H4 (cell line): ENCODE measurements at places on chromosomes 3 and 15. TPM values are rescaled to one million over a fixed set of nuclear protein-coding genes. Genes with fewer than 3 reads are reported as not detected.

DNA sequence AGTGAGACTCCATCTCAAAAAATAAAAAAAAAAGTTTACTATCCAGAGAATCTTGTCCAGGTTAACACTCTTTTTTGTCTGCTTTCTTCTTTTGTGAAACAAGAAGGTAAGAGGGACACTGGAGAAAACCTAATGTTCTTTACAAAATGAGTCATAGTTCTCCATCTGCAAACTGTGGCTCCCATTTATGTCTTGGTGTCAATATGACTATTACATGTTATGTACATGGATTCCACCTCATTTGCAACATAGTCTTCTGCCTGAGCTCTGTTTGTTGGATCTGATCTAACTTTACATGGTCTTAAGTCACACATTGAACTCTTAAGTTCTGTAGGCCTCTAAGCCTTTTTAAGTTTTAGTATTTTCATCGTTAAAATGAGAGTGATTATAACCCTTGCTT, 421.2 kb upstream of the TPRG1 start:
- no peak for DNase-seq

- no peak for DNase-seq
These were observed 24.0 kb downstream of the PSTPIP1 start for GRCh38 chr15:77018796-77019505.

CD276 gene
- 62.2 and 80.7 TPM in 2 replicates for total RNA-seq

GRCh38 chr3:78562328-78562727, 1205.5 kb downstream of the ROBO1 start:
- DNase-seq: no peak

ITGA11 gene
- total RNA-seq: 0.41 and 0.66 TPM in 2 replicates

DNA sequence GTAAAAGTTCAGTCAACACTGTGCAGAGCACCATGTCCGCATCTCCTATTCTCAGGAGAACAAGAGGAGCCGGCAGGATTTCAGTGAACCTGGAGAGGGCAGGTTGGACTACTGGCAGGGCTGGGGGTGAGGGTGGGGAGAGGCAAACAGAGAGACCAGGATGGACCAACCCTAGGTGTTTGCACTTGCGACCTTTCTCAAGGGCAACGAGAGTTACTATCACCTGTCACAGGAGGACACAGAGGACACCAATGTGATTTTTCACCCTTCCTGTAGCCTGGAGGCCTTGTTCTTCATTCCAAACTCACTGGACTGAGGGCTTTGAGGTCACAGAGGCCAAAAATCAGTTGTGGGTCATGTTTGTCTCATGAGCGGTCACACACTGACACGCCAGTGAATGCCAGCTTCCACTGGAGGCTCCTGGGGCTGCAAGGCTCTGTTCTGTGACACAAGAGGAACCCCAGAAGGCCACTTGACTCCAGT, 89.5 kb downstream of the CPN2 start:
- no peak for DNase-seq

PROS1 gene
- 10.3 and 10.9 TPM in 2 replicates for total RNA-seq

- no peak for DNase-seq
These were observed 56.4 kb upstream of the C15orf39 start for GRCh38 chr15:75145027-75145841.

DNA sequence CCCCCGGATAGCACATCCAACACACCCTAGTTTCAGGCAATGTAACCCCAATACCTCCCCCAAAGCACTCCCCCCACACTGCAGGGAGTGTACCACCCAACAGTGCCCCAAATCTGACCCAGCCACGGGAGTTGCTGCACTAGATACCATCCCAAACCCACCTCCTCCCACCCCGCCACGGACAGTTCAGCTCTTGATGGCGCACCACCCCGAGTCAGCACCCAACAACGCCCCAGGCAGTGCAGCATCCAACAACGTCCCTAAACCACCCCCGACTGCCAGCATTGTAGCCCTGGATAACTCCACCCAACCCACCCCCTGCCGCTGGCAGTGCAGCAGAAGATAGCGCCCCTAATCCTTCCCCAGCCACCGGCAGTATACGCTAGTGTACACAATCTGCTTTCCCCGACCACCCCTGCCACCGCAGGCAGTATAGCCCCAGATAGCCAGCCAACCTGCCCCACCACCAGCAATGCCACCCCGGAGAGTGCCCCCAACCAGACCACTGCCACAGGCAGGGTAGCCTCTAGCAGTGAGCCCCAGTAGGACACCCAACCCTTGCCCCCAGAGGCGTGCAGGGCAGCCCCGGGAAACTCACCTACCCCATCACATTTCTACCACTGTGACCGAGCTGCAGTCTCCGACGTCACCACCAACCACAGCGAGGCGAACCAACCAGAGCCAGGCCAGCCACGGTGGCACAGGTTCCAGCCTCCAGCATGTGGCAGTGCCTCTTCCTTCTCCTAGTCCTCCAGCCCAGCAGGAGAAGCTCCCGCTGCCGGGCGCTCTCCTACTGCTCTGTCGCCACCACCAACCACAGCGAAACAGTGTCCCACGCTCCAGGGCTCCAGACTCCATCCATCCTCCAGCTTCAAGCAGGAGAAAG, 178.1 kb downstream of the POTEB3 start:
- peak; percentile 8 for DNase-seq

FOXB1 gene
- not detected in 2 replicates for total RNA-seq

CELF6 gene
- total RNA-seq: not detected in 2 replicates

GRK7 gene
- not detected in 2 replicates for total RNA-seq

DNA sequence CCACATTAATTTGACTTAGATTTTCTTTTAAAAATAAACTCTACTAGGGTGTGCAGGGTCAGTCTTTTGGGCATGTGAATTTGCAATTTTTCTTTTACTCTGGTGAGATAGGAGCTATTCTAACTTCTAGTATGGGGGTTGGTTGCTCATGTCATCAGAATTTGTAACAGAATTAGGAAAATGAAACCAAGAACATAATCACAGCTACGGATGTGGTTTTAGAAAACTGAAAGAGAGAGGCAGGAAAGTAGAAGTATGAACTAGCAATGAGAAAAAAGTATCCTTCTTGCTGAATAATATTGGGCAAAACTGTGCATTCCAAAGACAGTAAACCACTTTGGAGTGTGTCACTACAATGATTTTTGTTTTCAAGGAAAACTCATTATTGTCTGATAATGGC, 43.3 kb downstream of the ADPGK start:
- no peak for DNase-seq

IL17RE gene
- not detected in 2 replicates for total RNA-seq

- no peak for DNase-seq
These were observed 773.1 kb downstream of the AGBL1 start for GRCh38 chr15:86852741-86853140.

DNA sequence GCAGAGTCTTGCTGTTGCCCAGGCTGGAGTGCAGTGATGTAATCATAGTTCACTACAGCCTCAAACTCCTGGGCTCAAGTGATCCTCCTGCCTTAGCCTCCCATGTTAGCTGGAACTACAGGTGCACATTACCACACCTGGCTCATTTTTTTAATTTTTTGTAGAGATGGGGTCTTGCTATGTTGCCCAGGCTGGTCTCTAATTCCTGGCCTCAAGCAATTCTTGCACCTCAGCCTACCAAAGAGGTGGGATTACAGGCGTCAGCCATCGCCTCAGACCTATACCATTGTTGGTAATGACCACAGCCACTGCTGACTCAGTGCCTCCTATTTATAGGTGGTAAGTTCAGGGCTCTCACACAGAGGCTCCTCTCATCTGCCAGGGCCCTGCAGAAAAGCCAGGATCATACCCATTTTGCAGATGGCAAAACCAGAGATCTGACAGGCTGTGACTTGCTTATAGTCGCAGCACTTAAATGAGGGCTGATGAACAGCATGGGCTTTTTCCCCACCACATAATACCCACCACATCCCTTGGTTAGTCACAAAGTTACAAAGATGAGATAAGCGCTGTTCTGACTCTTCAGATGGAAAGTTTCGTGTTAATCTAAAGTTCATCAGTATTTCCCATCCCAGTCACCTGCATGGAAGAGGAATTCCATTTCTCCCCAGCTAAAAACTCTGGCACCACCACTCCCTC, 21.8 kb upstream of the SPATA12 start:
- DNase-seq: no peak

- DNase-seq: no peak
These were observed 44.5 kb downstream of the CTDSPL start for GRCh38 chr3:37905987-37906674.

- no peak for DNase-seq
These were observed 44.9 kb downstream of the DLEC1 start for GRCh38 chr3:38083871-38084333.

DNA sequence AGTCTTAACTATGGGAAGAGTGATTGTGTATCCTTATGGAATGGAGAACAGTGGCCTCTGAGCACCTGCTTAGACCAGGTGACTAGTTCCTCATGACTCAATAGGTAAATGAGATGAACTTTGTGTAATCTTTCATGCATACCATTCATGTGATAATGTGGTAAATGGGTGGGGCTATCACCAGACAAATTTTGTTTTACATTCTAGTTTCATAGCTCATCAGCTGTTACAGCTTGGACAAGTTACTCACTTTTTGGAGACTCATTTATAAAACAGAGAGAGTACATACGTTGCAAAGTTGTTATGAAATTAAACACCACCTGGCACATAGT, 103.7 kb upstream of the TGFBR2 start:
- no peak for DNase-seq

DNA sequence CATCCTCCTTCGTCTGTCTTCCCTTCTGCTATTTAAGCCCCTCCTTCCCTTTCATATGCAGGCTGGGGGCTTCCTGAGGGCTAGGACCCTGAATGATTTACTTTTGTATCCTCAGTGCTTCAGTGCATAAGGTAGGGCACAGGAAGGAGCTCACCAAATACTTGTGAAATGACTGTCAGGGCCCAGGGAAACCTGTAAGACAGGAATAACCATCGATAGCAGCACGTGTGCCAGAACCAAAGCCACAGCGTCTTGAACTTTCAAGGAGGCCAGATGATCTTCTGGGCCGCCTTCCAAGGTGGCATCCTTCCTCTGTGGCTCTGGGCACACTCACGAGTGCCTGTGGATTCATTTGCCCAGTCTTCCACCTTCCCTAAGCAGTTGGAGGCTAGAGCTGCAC, 3.9 kb downstream of the TMED3 start:
- no peak for DNase-seq

GRCh38 chr3:142706321-142707127, 17.3 kb upstream of the TRPC1 start:
- no peak for DNase-seq

SLC9C1 gene
- total RNA-seq: not detected in 2 replicates

DNA sequence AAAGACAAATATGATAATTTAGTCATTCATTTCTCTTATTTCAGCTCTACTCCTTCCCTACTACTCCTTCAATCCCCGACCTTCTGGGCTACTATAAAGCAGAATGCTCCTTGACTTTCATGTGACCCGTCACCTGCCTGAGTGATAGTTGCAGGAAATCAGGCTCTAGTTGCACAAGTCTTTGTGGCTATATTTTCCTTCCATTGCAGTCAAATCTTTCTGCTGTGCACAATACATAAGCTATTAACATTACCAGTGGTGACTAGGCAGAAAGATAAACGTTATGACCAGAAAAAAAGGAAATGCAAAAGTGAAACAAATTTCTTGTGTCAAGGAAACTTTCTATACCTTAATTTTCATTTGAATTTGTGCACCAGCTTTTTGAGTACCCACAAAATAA, 2.3 kb downstream of the SUCNR1 start:
- DNase-seq: peak; percentile 52

IGSF11 gene
- 0.18 and 0.45 TPM in 2 replicates for total RNA-seq

GOLGA8H gene
- 0.46 TPM in 1 of 2 replicates, not detected in the other for total RNA-seq

DNA sequence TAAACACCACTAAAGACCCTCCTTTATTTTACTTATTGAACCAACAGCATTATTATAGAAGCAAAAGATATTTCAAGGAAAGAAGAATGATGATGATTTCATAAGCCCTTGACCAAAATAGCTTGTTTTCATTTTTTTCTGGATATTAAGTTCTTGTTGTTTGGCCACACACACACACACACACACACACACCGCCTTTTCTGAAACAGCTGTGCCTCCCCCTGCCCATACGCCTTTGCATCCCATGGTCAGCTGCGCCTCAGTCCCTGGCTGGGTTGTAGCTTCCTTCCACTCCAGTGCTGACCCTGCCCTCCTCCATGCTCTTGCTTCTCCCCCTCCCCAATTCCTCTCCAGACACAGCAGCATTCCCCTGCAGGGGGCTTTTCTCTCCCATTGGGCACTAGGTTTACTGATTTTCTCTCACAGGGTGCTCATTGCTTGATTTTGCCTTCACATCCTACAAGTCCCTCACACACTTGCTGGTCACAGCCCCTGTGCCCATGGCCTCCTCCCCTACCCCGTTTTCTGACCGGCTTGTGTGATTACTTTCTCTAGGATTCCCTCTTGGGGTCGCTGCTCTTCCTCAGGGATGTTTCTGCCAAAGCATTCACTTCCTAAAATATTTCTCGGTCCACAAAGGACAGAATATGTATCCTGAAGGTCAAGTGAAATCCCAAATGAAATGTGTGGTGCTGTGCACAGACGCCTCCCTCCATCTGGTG, 18.4 kb downstream of the MESP1 start:
- no peak for DNase-seq

DNA sequence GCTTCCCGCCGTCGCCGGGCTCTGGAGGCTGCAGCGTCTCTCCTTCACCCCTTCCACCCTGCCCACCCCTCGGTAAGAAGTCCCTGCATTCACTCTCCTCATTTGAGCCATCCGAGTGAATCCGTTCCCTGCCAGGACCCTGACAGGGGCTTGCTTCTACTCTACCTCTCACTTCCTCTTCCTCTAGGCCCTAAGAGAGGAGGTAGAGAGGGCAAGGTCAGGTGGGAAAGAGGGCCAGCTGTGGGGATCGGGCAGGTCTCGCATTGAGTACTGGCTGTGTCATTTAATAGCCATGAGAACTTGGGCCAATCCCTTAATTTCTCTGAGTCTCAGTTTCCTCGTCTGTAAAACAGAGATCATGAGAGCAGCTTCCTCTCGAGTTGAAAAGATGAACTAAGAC, 283.6 kb downstream of the UACA start:
- no peak for DNase-seq

DNA sequence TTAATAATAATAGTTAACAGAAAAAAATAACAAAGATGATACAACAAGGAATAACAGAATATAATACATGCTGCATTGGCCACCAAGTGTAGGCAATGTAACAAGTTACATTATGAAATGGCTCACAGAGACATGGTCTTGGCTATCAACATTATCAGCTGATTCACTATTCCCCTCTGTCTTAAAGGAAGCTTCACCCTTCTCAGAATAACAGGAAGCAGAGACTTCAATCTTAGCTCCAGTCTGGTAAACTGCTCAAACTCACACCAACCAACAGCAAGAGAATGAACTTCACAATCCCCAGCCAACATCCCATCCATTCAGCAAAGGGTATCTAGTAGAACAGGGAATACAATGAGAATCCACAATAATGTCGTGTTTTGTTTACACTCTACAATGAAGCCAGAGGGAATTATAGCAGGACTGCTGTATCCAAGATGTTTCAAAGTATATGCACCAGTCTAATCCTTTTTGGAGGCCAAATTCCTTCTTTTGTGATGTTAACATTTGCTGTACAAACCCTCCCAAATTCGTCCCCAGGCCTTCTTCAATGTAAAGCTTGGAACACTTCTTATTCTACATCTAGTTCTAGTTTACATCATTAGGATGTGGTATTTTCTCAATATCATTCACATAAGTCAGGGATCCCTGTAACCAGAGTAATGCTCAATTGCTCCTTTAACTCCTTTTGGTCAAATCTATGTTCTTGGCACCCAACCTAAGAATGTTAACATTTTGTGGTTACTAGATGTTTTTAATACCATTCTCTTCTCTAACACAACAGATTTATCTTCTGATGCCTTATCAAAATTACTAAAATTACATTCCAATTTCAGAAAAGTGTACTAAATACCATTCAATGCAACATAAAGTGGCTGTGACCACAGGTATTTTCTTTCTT, 52.4 kb upstream of the CMSS1 start:
- no peak for DNase-seq
